Stimulated activated CD8-positive, alpha-beta memory T cell treated with anti-CD3 and anti-CD28 coated beads, Interleukin-4, amount 100 ng/mL, for 24 hours (primary cell): ENCODE measurements at places on chromosomes 6 and 20.

DNA sequence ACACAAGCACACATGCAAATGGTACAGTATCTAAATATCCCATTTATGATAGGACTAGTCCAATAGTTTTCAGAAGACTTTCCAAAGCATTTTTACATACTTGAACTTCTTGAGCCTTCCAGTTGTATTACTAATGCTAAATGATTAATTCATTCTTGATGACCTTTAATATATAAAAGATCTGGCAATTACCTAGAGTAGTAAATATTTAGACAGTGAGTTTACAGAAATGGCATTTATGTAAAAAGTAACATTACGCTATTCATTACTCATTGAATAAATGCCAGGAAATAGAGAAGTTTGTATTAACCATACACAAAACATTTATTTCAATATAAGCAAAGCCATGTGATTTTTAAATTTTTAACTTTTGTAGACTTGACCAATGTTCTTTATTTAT lies 158.8 kb downstream of the DST start:
- no peak for DNase-seq

DNA sequence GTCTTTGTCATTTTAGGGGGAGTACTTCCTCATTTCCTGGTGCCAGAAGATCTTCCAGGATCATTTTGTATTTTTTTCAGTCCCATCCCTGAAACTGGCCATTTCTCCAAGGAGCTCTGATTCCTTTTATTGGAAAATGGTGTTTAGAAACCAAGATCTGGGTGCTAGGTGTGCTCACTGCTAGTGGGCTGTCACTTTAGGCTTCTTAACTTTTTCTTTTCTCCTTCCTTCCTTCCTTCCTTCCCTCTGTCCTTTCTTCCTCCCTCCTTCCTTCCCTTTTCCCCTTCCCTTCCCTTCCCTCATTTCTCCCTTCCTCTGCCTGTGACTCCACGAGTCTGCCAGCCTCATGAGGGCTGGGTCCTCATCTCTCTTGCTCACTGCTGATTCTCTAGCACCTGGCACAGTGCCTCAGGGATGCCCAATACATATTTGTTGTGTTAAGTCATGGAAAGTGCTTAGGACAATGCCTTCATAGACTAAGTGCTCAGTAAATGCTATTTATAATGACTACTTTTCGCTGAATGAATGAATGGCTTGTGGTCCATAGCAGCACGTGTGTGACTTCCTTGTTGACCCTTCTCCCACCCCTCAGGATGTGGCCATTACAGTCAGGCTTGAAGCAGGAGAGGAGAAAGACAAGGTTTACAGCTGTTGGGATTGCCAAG lies 36.9 kb downstream of the APCDD1L start:
- DNase-seq: no peak

DNA sequence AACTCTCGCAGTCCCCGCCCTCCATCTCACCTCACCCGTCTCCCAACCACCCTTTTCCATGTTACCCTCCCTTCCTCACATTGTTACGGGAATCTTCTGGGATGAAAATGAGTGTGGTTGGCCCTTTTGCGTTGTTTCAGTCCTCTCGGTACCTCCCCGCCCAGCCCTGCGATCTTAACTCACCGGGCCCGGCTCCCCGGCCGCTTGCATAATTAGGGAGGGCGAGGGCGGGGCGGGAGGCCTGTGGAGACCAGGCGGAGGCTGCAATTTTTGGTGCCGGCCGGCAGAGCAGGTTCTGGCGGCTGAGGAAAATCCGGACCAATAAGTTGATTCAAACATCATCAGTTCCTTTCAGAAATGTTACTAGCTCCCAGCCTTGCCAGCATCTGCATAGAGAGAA lies 25.2 kb downstream of the TFAP2B start:
- DNase-seq: no peak

- no peak for DNase-seq
These were observed 90.6 kb downstream of the PSMB1 start for GRCh38 chr6:170462366-170463020.

GRCh38 chr6:158381214-158381613 lies 68.9 kb downstream of the TULP4 start:
- no peak for DNase-seq

GRCh38 chr20:57323034-57323433 lies 6.6 kb upstream of the SPO11 start:
- no peak for DNase-seq
